ENCODE measurements at places on chromosomes 6 and 20.
A peak's percentile ranks its signal among the peaks of the same experiment; 100 is the strongest.

- DNase-seq, result no peak
Measured at GRCh38 chr6:88374553-88374952, 208.4 kb upstream of the CNR1 start.

DNA sequence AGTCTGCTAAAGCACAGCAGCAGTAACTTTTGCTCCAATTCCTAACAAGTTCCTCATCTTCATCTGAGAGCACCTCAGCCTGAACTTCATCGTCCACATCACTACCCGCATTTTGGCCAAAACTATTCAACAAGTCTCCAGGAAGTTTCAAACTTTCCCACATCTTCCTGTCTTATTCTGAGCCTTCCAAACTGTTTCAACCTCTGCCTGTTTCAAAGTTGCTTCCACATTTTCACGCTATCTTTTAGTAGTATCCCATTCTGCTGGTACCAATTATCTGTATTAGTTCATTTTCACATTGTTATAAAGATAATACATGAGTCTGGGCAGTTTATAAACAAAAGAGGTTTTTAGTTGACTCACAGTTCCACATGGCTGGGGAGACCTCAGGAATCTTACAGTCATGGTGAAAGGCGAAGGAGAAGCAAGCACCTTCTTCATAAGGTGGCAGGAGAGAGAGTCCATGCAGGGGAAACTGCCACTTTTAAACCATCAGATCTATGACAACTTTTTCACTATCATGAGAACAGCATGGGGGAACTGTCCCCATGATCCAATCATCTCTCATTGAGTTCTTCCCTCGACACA, 99.4 kb upstream of the GRIK2 start:
- DNase-seq, result no peak

- DNase-seq, result no peak
Measured at GRCh38 chr20:33419140-33419974, 18.0 kb upstream of the CDK5RAP1 start.

DNA sequence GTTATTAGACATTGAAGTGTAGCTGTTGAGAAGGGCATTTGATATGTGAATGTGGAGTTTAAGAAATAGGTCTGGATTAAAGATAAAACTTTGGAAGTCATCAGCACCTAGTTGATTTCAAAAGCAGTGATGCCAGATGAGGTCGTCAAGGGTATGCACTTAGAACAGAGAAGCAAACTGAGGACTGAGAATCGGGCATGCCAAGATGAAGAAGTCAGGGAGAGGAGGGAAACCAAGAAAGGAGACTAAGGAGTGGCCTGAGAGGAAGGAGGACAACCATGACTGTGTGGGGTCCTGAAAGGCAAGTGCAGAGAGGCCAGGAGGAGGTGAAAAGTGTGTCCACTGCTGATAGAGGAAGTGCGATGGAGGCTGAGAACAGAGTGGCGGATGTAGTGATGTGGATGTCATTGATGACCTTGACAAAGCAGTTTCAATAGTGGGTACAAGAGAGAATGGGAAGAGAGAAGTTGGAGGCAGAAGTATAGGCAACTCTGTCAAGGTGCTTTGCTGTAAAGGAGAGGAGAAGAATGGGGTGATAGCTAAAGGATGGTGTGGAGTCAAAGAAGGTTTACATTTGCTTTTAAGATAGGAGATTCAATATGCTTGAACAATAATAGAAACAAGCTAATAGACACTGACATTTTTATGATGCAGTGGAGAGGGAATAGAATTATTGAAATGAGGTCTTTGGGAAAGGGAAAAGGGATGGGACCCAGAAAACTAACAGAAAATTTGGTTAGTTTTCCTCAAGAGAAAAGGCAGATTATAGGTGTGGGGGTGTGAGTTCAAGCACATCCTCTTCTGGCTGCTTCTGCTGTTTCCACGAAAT, 139.7 kb upstream of the TMEM170B start:
- no peak for DNase-seq

DNA sequence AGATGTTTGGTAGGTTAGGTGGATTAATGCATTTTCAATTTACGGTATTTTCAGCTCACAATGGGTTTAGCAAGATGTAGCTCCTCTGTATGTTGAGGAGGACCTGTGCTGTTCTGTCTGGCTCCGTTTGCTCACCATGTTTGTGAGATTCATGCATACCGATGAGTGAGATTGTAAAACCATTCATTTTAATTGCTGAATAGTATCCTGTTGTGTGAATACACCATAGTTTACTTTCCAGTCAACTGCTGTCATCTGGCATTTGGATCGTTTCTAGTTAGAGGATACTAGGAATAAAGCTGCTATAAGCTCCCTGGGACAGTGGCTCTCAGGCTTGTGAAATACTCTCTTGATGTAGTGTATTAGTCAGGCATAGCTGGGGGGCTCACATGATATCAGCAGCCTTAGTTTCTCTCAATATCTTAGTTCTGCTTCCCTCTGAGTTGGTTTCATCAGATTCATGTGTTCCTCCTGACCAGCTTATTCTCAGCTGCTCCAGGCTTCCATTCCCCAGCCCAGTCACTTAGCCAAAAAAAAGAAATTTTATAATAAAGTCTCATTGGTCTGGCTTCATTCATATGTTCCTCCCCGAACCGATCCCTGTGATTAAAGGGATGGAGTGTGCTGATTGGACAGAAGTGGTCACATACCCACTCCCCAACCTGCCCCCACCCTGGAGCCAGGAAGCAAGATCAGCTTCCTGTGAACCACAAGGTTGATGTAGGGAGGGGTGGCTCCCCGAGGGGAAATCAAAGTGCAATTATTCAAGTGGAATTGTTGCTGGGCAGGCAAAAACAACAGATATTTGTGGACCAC, 10.9 kb upstream of the B4GALT5 start:
- DNase-seq, result peak; percentile 7

- no peak for DNase-seq
Measured at GRCh38 chr20:25017257-25017803, 24.8 kb upstream of the APMAP start.

DNA sequence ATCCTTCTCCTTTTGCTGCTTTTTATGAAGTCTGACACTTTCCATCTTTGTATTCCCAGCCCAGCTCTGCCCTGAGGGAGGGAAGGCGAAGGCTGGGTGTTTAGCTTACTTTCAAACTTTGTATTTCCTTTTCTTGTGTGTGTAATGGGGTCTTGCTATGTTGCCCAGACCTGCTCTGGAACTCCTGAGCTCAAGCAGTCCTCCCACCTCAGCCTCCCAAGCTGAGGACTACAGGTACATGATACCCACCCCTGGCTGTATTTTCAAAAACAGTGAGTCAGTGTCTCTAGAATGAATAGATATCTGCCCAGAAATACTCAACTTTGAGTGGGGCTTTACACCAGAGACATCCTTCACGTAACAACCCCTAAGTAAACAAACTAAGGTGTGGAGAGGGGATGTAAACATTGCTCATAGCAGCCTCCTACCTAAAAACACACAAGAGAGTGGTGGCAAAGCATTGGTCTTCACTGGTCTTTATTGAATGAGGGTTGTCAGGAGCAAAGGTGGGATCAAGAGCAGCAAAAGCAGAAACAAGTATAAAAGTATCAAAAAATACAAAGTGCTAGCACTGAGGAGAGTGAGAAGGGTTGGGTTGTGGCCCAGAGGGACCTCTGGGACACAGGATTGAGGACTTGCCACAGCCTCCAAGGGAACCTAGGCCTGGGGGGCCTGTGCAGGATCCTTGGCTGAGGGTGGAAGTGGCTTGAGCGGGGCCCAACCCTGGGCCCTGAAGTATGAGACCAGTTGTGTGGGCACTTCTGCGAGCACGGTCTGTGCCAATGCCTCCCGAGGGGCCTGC, 10.2 kb downstream of the SPAG4 start:
- no peak for DNase-seq

- DNase-seq, result peak; percentile 82
Measured at GRCh38 chr6:90175627-90176538, 120.8 kb downstream of the BACH2 start.

DNA sequence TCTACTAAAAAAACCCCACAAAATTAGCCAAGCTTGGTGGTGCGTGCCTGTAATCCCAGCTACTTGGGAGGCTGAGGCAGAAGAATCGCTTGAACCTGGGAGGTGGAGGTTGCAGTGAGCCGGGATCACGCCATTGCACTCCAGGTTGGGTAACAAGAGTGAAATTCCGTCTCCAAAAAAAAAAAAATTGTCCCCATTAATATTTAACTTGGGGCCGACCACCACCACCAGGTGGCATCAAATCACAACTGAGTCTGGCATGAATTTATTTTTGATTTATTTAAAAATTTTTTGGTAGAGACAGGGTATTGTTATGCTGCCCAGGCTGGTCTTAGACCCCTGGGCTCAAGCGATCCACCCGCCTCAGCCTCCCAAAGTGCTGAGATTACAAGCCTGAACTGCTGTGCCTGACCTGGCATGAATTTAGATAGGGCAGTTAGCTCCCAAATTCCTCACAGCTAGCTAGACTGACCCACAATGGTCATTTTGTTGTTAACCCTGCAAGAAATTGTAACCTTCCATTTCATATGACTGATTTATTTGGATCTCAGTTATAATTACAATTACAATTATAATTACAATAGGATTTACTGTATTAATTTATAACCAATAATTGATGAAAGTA, 17.1 kb upstream of the BEND3 start:
- peak; percentile 40 for DNase-seq

DNA sequence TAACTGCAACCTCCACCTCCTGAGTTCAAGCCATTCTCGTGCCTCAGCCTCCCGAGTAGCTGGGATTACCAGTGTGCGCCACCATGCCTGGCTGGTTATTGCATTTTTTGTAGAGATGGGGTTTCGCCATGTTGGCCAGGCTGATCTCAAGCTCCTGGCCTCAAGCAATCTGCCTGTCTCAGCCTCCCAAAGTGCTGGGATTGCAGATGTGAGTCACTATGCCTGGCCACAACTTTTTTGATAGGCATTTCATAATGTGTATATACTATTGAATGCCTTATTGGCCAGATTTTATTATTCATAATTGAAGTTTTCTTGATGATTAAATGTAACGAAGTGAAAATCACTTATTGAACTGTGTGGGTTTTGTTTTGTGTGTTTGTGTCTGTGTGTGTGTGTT, 27.9 kb downstream of the FIG4 start:
- DNase-seq, result no peak

GRCh38 chr6:105897131-105897530, 189.0 kb upstream of the PRDM1 start:
- DNase-seq, result no peak

DNA sequence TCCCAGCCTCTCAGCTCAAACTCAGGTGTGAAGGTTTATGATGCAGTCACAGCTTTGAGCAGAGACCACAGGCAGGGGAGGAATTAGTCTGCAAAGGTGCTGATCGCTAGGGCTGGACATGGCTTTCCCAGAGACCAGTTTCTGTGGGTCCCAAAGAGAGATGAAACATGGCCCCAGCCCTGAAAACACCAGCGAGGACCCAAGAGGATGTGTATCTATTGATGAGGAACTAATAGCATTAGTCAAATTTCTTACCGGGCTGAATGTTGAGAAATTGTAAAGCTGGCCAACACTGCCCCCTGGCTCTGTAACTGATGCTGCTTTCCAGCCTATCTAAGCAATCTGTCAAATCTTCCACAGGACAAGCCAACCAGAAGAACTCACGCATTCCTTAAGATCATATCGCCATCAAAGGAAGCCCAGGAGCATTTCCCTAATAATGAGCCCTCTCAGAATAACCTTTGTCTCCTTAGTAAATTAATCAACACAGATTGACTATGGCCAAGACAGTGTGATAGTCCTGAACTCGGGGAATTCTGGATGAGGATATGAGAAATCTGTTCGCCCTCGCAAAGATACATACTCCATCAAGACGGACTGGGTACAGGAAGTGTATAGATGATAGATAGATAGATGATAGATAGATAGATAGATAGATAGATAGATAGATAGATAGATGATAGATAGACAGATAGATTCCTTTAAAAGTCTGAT, 7.8 kb upstream of the ACSS1 start:
- peak; percentile 61 for DNase-seq

DNA sequence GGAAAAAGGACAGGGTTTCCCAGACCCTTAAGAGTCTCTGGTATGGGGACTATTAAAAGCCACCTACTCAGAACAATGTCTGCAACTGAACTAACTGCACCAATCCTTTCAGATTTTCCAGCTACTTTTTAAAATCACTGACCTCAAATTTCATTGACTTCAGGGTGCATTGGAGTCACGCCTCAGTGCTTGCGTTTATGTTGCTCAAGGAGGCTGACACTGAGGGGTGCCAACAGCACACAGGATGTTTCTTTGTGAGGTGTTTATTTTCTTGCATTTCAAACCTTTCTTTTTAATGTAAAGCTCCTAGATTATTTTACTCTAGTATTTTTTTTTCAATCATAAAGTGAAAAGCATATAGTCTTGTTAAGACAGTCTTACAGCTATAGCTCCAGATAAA, 402.0 kb upstream of the SLC35B3 start:
- no peak for DNase-seq
